Amygdala (tissue), 56 donors: ENCODE measurements at places on chromosomes 6 and 20.

DNA sequence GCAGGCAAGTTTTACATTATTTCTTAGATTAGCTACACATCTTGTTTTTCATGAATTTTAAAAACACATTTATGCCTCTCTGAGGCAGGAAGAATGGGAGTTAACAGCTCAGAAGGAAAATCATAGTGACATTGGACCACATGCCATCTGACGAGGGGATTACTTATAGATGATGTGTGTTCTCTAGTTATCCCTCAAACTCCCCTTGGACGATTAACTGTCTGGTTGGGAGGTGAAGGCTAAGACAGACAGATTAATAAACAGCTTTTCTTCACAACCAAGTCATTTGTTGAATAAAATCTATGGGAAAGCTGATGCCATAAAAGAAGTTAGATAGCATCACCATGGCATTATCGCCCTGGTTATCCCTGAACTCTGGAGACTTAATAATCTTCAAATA lies 80.0 kb upstream of the PREP start:
- no peak for DNase-seq

- no peak for DNase-seq
Measured at GRCh38 chr6:149094156-149094555, 223.4 kb upstream of the TAB2 start.

GRCh38 chr6:16816891-16817290 lies 55.6 kb upstream of the ATXN1 start:
- DNase-seq, result no peak

DNA sequence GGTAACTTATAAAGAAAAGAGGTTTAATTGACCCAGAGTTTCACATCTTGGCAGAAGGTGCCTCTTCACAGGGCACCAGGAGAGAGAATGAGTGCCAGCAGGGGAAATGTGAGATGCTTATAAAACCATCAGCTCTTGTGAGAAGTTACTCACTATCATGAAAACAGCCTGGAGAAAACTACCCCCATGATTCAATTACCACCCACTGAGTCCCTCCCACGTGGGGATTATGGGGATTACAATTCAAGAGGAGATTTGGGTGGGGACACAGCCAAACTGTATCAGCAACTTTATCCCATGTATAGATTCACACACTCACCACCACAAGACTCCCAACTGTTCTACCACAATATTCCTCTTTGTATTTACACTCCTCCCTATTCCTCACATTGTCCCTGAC lies 10.6 kb downstream of the PDSS2 start:
- DNase-seq, result no peak

- DNase-seq, result no peak
Measured at GRCh38 chr6:41236276-41236675, 8.1 kb downstream of the TREML4 start.

- no peak for DNase-seq
Measured at GRCh38 chr6:37202788-37203491, 33.0 kb downstream of the PIM1 start.

DNA sequence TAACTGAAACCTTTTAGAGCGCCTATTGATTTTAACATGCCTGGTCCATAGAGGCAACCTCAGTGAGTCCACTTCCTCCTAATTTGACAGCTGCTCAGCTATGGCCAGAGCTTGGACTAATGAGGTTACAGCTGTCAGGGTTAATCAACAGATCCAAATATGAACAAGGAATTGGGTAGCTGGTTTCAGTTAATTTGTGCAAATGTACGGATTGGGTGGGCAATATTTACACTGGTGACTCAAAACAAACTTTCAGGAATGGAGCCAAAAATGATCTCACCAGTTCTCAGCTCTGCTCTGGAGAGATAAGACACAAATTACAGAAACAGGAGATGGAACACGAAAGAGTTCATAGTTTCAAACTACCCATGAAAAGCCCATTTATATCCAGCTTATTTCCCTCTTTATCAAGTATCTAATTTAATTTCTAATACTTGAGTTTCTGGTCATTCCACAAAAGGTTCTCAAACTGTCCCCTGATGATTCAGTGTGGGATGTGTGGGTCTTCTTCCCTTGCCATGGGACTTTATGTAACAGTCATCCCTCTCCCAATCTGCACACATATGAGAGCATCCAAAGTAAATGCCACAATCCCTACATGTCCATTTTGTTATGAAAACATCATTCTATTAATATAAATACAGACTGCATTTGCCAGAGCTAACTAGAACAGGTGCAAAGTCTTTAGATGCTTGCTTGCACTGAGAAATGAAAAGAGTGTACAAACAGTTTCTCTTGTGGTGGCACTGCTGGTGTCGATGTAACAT lies 149.9 kb downstream of the RPS12 start:
- DNase-seq, result no peak

GRCh38 chr20:37449276-37449675 lies 71.8 kb upstream of the NNAT start:
- DNase-seq, result no peak

DNA sequence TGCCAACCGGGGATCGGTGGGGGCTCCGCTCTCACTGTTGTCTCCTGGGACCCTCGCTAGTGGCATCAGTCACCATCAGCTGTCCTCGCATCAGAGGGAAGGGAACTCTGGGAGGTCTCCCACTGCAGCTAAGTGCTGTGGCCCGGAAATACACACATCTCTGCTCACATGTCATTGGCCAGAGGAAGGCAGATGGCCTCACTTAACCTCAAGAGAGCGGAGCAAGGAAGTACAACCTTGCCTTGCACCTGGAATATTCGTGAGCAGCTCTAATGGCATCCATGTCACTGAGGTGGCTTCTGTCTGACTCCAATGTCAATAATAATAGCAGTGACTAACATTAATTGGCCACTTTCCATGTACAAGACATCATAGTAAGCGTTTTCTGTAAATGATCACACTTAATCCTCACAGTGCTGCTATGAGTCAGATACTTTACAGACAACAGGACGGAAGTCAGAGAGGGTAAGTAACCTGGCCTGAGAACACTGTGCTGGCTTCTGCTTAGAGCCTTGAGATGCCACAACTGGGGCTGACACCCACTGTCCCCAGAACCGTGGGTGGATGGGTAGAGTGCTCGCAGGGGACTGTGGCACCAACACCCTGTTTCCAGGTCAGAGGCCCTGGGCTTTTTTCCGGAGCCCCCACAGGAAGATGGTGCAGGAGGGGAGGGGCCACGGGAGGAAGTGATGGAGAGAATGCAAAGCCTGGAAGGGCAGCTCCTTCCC lies 6.0 kb downstream of the LHFPL5 start:
- DNase-seq, result no peak

DNA sequence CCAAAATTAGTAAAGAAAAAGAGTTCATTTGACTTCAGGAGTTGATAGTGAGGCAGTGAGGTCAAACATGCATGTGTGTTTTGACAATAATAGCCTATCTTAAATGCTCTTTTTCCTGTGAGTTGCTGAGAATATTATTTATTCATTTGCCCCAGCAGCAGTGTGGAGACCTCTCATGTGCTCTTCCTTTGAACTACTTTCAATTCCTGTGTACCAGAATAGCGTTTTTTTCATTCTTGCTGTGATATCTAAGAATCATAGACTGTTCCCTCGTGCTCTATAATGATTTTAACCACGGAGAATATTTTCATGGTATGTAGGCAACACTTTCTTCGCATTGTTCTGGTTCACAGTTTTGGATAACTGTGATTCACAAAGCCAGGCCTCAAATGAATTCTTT lies 5.2 kb downstream of the CDYL start:
- no peak for DNase-seq

DNA sequence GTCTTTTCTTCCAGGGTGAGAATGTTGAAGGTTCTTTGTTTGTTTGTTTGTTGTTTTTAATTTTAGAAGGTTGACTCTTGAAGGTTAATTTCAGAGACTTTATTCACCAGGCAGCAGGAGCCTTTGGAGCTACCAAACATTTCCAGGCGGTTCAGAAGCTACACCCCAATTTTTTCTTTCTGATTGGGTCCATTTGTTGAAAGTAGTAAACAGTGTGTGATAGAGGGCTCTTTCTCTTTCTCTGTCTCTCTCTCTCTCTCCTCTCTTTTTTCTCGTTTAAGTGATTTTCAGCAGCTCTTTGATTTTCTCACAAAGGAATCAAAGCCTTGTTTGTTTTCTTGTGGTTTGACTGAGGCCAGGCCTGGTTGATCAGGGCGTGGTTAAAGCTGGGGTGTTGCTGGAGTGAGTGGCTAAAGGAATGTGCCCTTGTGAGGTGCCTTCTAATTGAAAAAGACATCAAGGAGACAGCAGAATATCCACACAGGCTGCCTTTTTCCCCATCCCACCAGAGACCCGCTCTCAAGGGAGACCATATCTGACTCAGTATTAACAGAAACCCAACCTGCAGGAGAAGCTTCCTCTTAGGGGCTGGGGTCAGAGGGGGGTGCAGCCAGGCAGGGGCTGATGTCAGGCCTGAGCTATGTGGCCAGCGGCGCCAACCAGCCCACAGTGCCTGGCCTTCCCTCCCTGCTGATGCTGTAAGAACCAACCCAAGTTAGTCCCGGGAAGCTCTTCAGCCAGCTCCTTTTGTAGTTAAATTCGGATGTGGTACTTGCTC lies 40.4 kb upstream of the NAA20 start:
- DNase-seq, result no peak

DNA sequence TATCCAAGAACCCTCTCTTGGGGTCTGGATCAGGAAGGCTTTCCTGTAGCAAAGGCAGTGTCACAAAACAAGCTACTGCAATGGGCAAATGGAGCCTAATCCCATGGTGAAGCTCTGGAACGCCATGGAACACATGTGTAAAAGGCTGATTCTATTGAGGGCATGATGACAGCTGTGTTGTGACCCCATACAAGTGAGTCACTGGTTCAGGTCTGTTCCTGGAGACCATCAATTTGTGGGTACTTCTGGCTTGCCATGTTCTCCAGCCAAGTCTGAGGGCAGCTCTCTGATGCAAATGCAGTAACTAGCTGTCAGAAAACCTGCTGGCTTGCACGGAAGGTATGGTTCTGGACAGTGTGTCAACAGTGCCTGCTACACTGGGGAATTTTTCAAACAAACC lies 33.3 kb upstream of the ECHDC1 start:
- no peak for DNase-seq

GRCh38 chr6:47455533-47456209 lies 21.9 kb upstream of the CD2AP start:
- DNase-seq, result no peak

- no peak for DNase-seq
Measured at GRCh38 chr6:13711324-13711732, 307 bp downstream of the RANBP9 start.

DNA sequence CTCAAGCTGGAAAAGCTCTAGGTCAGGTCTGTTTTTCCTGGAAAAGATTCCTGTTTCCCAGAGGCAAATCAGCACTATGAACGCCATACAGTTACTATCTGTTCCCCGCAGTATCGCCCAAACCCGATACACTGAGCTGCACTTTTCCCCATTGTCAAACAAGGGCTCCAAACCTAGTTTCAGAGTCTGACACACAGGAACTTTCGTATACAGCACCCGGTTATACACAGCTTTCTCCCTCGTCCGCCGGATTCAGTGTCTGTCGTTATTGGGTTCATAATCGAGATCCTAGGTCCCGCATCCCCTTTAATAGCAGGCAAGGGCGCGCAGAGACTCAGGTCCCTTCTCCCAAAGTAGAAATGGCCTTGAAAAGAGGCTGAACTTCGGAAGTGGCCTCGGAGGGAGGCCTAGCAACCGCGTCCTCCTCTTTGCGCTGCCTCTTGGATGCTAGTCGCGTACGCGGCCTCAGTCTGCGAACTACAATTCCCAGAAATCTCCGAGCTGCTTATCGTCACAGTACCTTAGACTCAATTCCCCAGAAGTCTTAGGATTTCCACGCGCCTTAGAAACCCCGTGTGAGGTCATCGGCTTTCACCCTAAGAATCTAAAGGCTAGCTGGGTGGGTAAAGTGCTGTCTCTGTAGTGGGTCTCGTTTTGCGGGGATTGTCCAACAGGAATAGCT lies 34.2 kb downstream of the ZNF391 start:
- DNase-seq, result no peak

- DNase-seq, result no peak
Measured at GRCh38 chr20:32482442-32483261, 102.5 kb downstream of the NOL4L start.

- DNase-seq, result peak; percentile 2
Measured at GRCh38 chr6:161792851-161793493, 519.1 kb upstream of the AGPAT4 start.

- no peak for DNase-seq
Measured at GRCh38 chr6:165404697-165405096, 95.3 kb upstream of the C6orf118 start.

DNA sequence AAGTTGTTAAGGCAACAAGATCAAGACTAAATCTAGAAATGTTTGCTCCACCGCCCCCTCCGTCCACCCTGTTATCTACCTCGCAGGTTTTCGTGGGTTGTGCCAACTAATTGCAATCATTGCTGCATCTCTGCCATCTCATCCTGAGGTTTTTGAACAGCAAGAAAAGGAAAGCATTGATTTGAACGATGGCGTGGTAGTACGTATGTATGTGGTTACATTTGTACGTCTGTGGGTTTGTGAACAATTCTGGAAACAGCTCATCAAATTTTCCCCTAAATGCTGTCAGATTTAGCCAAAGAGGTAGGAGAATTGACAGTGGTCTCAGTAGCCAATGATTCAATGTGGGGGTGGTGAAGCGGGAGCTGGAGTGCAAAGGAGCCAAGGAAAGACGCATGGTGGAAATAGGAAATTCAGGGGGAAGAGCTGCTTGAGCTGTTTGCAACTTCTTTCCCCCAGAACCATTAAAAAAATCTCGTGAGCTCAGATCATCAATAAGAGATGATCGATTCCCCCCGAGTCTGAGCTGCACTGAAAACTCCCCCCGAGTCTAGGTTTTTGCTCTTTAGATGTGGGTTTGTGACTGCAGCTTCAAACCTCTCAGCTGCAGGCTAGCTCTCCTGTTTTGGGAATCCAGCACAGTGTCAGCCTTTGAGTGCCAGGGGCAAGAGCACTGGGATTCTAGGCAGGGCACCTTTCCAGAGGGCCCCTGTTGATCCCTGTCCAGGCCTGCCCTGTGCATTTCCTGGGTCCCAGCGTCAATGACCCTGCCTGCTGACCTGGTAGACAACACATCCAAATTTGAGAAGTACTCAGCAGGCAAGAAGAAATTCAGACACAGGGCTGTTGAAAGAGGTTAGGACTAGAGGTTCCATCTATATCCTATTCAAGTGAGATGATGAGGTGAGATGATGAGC lies 72.6 kb upstream of the LY86 start:
- no peak for DNase-seq

GRCh38 chr6:61745994-61746393 lies 540.0 kb downstream of the KHDRBS2 start:
- no peak for DNase-seq
